Stimulated activated CD4-positive, alpha-beta T cell treated with anti-CD3 and anti-CD28 coated beads, Interleukin-4, amount 100 ng/mL, for 24 hours (primary cell): ENCODE measurements at places on chromosomes 5 and 9.
A peak's percentile ranks its signal among the peaks of the same experiment; 100 is the strongest.

DNA sequence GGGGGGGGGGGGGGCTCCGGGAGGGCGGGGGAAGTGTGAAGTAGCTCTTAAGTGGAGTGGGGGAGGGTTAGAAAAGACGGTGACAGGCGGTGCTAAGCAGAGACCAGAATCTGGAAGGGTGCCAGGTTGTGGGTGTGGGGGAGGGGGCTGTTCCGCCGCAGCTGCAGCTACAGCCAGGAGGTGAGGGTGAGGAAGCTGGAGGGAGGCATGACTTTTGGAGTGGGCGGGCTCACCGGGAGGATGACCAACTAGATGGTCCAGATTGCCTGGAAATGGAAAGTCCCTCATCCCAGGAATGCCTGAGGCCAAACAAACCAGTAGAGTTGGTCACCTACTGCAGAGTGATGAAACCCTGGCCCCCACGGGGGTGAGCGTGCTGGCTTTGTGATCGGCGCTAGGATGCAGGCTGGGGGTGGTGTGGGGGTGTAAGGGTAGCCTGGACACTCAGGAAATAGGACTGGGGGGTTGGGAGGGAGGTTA, 158.1 kb upstream of the SHB start:
- peak; percentile 46 for DNase-seq

- no peak for DNase-seq
These were observed 101.0 kb downstream of the ZNF608 start for GRCh38 chr5:124645396-124645795.

- DNase-seq, result no peak
These were observed 159.2 kb upstream of the TUT7 start for GRCh38 chr9:86513429-86513828.

DNA sequence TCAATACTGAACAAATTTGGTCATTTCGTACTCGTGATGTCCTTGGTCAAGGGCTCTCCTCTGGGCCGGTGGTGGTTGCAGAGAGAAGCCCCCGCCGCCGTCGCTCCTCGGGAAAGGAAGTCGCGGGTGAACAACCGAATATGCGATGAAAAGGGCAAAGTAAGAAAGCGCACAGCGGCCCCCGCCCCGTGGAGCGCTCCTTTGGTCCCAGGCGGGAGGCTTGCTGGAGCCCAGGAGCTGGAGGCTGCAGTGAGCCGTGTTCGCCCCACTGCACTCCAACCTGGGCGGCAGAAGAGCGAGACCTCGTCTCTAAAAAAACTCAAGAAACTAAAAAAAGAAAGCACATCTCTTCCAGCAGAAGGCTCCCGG, 108.4 kb upstream of the LARP1 start:
- DNase-seq, result no peak

DNA sequence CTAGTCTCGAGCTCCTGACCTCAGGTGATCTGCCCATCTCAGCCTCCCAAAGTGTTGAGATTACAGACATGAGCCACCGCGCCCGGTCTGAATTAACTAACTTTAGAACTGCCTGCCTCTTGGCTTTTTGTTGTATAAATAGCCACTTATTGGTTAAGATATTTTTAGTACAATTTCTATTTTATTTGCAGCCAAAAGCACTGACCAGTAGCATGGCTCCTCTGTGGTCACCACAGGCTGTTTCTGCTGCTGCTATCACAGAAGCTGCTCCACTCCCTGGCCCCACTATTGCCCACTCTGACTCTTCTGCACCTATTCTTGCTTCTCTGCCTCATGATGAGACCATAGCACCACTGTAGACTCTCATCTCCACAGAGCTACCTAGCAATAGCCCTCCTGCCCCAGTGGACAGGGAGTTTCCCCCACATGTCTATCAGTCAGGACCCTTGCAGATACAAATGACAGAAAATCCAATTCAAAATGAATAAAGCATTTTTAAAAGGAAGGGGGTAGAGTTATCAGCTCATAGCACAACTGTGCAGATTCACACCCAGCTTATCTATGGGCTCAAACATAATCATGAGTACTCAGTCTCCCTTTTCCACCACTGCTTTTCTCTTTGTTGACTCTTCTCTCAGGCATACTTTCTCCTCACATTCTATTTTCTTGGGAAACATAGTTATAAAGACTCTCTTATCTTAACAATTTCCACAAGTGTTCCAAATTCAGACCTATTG, 151.8 kb upstream of the EPB41L4A start:
- no peak for DNase-seq

DNA sequence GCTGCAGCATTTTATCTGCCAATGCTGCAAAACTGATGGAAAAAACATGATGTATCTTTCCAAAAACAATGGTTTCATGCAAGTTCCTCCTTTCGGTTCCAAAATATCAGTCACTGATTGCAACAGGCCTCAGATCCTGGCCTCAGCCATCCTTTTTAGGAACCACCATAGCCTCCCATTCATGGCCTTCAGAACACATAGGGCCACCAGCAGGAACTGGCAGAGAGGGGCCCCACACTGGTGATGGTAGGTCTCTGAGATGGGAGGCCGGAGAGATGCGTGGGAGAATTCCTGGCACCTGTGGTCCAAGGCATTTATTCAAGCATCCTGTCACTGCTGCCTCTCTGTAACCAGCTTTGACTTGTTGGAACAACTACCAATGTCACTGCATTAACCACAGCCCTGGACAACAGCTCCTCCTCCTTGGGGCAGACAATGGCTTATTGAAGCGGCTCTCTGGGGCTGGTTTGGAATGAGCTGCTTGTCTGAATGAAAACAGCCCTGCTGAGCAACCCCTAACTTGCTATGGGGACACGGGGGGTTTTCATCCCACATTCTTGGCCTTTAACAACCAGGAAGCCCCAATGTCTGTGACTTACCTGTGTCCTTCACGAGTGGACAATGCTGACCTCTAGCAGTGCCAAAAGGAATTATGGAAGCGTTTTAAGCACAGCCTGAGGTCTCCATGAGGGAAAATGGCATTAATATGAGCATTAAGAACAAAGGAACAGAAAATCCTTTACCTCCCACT, 108.1 kb downstream of the LHFPL2 start:
- DNase-seq, result no peak

GRCh38 chr9:95167998-95168397, 149.5 kb downstream of the FANCC start:
- DNase-seq, result peak; percentile 75

DNA sequence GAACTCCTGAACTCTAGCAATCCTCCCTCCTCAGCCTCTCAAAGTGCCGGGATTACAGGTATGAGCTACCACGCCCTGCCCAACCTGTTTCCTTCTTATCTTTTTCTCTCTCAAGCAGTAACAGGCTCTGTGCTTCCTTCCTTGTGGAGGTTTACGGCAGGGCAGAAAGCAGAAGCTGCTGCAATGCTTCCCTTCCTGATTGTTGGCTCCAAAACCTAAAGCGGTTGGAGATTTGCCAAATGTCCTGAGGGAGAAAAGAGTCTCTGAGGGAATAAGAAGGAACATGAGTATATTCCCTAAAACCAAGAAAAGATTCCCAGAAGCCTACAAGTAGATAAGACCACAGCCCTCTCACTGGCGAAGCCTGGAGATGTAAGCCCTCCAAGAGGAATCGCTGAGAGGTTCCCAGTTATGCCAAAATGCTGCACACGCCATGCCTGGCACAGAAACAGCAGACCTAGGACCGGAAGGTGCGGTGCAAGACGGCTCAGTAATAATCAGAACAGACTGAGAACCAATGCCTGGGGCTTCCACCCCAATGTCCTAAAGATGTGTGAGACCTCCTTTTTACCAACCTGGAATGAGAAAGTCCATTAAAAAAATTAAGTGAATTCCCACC, 73.2 kb downstream of the APTX start:
- no peak for DNase-seq

DNA sequence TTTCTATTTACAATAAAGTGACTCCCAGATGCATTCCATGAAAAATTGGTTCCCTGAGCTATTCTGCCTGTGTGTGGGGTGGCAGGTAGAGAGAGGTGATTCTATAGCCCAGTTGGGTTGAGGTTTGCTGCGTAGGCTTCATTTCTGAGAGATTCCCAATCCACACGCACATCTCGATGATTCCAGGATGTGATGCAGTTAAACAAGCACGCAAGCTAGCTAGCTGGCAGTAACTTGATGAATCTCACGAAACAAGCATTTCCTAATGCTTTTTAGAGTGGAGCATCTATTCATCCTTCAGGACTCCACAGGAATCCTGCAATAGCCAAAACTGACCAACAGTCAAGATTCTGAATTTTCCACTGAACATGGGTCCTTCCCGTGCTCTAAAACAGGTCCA, 43.8 kb upstream of the CER1 start:
- no peak for DNase-seq

- no peak for DNase-seq
These were observed 1.3 kb upstream of the HSPA4 start for GRCh38 chr5:133050521-133050920.

- no peak for DNase-seq
These were observed 123.7 kb downstream of the PSD2 start for GRCh38 chr5:139919308-139919707.

GRCh38 chr9:133726401-133727276, 11.5 kb downstream of the SARDH start:
- DNase-seq, result peak; percentile 67

DNA sequence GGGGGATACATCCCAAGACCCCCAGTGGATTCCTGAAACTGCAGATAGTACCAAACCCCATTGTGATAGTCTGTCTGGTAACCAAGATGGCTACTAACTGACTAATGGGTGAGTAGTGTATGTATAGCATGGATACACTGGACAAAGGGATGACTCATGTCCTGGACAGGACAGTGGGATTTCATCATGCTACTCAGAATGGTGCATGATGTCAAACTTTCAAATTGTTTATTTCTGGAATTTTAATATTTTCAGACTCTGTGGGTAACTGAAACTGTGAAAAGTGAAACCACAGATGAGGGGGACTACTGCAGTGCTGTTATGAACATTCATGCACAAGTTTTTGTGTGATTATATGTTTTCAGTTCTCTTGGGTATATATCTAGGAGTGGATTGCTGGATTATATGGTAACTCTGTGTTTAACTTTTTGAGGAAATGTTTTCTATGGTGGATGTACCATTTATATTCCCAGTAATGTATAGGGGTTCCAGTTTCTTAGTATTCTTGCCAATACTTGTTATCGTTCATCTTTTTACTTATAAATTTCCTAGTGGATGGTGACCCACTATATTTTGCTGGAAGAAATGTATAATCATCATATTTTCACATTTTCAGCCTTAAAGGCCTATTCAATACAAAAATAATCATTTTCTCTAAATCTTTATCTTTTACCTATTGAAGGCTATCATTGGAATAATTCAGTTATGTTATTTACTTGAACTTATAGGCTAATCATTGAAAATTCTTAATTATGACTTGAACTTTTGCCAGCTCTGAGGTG, 140.9 kb downstream of the NR3C1 start:
- no peak for DNase-seq

DNA sequence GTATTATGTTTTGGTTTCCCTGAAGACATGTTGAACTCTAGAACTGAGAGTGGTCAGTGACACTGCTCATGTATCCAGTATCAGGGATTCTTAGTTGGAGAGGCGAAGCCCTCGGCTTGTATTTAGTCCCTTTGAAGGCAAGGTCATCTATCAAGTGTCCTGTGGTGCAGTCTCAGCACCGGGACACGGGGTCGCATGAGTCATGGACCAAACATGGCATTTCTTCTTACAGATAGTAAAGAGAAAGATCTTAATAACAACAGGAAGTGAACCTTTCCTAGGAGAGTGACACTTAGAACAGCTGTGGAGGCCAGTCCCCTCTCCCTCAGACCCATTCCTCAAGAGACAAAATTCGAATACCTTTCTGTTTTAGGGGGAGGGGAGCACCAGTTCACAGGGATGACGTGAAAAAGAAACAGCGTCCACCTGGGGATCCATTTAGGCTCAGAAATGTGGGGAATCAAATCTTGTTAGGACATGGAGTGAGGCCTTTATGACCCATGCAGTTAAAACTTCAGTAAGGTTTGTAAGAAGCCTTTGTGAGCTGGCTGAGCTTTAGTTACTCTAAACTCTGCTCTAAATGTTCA, 86.5 kb downstream of the ADGRV1 start:
- no peak for DNase-seq

- DNase-seq, result no peak
These were observed 47.9 kb downstream of the RAI14 start for GRCh38 chr5:34703767-34704713.

- no peak for DNase-seq
These were observed 9.5 kb downstream of the TOR4A start for GRCh38 chr9:137286975-137287383.

DNA sequence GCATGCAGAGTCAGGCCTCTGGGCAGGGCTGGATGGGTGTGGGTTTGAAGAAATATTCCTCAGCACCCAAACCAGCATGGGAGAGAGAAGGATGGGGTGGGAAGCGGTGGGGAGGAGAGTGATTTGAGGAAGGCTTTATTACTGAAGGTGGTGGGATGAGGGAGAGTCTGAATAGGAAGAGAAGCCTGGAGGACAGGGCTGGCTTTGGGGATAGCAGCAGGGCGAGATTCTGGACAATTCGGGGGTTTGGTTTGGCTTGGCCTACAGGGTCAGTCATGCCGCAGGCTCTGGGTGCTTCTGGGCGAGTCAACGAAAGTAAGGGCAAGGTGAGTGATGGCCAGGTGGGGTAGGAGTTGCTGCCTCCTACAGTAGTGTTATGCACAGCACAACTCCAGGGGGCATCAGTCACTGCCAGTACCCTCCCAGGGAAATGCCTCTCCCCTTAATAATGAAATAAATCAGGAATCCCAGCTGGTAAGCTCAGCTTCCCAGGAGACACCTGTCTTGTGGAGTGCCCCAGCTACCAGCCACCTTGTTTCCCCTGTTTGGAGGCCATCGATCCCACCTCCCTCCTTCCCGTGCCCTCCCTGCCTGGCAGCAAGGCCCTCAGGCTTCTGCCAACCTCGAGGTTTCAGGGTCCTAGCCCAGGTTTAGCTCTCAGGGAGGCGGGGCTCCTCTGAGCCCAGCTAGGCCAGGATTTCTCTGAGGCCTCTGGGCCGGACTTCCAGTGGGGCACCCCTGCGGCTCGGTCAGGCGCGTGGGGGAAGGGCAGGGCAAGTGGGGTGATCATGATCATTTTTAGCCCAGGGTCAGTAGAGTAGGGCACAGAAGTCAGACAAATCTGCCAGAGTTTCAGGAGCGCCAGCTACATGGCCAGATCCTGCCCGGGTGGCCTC, 741 bp upstream of the NKX2-5 start:
- DNase-seq, result no peak

- no peak for DNase-seq
These were observed 187.4 kb downstream of the AGTPBP1 start for GRCh38 chr9:85554349-85554748.

- no peak for DNase-seq
These were observed 89.0 kb downstream of the FRMD3 start for GRCh38 chr9:83449166-83449565.

DNA sequence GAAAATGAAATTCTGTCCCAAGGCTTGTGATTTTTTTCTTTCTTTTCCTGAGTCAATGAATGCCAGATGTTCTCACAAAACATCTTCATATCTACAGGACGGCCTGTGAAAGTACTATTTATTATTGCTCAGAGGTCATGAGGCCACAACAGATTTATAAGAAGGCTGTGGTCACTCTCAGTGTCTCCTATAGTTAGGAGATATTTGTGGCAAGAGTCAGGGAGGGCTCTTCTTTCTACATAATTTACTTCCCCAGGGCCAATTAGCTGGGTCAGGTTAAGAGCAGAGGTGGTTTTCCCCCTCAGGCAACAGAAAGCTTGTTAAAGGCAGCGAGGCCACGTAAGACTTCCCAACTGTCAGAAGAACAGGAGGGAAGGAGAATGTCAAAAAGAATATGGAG, 248.7 kb downstream of the SLIT3 start:
- no peak for DNase-seq
